ENCODE measurements at places on chromosomes 12 and 14.

- DNase-seq = no peak
Measured at GRCh38 chr12:54416687-54417603, 2.1 kb downstream of the ITGA5 start.

GRCh38 chr14:34548472-34548981 is 9.0 kb upstream of the EAPP start:
- DNase-seq = no peak

DNA sequence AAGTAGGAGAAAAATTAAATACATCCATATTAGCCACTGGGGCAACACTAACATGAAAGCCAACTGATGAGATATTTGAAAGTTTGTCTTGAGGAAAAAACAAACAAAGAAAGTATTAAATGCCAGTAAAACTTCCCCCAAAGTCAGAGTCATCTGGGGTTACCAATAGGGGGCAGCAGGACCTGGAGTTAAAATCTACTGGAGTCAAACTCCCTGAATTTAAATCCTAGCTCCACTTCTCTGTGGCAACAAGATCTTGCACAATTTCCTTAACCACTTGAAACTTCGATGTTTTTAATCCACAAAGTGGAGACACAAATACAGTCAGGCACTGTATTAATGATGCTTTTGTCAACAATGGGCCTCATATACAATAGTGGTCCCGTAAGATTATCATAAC is 14.4 kb downstream of the PLEKHG7 start:
- no peak for DNase-seq

DNA sequence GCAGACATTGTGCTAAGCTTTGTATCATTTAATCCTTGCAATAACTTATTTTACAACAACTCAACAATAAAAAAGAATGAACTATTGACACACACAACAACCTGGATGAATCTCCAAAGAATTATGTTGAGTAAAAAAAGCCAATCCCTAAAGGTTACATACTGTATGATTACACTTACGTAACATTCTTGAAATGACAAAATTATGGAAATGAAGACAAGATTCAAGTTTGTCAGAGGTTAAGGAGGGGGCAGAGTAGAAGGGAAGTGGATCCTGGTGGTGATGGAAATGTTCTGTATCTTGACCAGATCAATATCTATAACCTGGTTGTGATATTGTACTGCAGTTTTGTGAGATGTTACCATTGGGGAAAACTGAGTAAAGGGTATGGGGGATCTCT is 63.2 kb upstream of the LMNTD1 start:
- DNase-seq = no peak

GRCh38 chr12:46364777-46365580 is 7.6 kb downstream of the SLC38A2 start:
- no peak for DNase-seq

GRCh38 chr14:60859525-60859924 is 121.4 kb downstream of the TRMT5 start:
- no peak for DNase-seq

DNA sequence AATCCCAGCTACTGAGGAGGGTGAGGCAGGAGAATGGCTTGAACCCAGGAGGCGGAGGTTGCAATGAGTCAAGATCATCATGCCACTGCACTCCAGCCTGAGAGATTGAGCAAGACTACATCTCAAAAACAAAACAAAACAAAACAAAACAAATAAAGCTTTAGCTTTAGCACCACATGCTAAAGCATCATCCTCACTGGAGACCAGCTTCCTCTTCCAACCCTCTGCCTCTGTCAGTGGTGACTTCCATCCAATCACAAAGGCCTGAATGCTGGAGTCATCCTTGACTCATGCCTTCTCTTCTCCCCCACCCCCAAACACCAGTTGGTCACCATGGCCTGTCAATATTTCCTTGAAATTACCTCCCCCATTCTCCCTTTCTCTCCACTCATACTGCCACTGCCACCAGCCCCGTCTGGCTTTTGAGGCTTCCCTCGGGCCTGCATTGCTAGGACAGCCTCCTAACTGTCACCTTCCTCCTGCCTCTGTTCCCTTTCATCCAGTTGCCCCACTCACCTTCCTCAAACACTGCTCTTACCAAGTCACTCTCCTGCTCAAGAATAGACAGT is 1.4 kb downstream of the ZNF385A start:
- no peak for DNase-seq

GRCh38 chr12:109951751-109952150 is 44.4 kb downstream of the GIT2 start:
- DNase-seq = no peak

- DNase-seq = no peak
Measured at GRCh38 chr14:98927986-98928385, 344.0 kb downstream of the BCL11B start.

DNA sequence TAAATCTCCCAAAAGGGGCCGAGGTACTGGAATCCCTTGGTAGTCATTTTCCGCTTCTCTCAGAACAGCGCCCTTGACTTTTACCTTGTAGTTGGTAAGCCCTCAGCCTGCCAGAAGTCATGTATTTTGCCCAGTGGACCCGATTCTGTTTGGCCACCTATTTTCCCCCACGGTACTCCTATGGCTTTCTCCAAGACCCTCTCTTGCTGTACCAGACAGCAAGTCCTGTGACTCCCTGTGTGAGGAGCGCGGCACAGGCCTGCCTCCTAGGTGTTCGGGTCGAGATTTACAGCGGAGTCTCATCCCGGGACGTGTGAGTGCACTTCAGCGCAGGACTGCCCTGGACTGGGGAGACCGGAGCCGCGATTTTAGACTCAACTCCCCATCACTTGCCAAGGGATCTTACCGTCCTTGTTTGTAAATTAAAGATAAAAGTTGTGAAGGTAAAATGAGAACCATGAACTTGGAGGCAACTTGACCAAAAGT is 1.1 kb upstream of the MBD6 start:
- no peak for DNase-seq

- DNase-seq = no peak
Measured at GRCh38 chr12:119803381-119803791, 73.7 kb downstream of the CIT start.

GRCh38 chr14:50489851-50490250 is 42.5 kb downstream of the MAP4K5 start:
- no peak for DNase-seq

- no peak for DNase-seq
Measured at GRCh38 chr12:4434706-4435425, 10.7 kb downstream of the FGF6 start.

DNA sequence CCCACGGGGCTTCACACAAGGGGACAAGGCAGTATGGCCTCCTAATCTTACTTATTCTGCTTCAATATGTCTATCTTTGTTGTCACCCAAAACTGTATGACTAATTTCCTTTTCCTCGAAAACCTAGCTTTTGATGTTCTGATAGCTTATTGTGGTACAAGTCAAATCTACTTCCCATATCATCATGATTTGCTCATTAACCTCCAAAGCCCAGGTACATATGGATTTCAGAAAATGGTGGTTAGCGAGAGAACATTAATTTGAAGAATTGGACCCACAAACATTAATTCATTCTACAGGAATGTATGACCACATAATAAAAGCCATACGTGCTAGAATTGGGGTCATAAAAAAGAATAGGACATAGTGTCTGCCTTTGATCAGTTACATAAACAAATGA is 412.5 kb downstream of the CCDC91 start:
- DNase-seq = no peak

- no peak for DNase-seq
Measured at GRCh38 chr14:53180272-53181221, 27.4 kb upstream of the DDHD1 start.

DNA sequence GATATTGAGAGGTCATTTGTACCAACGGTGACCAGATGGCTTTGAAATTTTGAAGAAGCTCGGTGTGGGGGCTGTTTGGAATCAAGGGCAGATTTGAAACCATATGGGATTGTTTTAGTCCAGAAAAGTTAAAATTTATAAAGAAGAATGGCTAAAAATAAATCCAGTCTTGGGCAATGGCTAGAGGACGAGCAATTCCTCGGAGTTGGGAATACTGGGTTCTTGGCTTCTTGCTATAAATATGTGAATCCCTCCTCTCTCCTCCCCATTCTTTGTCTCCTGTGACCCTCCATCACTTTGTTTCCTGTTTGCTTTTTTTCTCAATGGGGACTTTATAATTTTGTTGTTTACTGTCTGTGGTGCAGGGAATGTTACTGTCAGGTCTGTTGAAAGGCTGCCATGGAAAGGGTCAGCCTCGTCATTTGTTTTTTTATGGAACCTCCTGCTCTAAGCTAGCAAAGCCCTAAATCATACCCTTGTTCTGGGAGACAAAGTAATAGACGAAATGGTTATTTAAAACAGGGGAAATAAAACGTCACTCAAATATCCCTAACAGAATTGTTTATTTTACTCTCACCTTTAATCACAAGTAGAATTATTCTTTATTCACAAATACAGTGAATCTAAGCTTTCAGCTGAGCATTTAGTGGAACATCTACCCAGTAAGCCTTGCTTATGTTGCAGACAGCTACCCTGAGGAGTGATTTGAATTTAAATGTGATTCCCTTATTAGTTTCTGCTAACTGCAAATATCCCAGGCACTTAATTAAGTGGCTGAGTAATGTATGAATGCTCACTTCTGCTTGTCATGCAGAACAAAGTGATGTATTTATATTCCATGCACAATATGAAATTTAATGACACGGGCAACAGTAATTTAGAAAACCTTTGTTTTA is 273.1 kb upstream of the NOVA1 start:
- DNase-seq = no peak

GRCh38 chr14:105861985-105862465 is 335.6 kb downstream of the TMEM121 start:
- no peak for DNase-seq

DNA sequence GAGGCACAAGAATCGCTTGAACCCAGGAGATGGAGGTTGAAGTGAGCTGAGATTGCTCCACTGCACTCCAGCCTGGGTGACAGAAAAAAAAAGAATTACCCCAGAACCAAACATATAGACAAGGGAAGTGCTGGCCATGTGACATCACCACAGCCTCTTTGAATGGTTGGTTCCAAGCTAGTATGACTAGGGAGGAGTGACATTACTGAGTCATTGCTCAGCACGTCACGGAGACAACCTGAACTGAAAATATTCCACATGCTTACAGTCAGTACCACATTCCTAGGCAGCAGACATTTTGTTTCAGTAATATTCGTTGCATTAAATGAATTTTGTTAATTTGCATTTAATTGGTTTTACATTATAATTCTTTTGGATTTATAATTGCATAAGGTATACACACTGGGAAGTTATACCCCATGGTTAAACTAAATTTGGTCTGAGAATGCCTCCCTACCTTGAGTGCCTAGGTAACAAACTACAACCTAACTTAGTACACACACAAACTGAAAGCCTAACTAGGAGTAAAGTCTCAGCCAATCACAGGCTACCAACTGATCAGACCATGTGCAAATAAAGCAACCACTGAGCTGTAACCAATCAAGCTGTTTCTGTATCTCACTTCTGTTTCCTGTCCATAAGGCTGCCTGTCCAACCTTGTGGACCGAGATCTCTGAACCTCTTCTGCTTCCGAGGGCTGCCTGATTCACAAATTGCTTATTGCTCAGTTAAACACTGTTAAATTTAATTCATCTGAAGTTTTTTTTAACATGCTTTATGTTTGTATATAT is 164.4 kb downstream of the CAND1 start:
- no peak for DNase-seq

DNA sequence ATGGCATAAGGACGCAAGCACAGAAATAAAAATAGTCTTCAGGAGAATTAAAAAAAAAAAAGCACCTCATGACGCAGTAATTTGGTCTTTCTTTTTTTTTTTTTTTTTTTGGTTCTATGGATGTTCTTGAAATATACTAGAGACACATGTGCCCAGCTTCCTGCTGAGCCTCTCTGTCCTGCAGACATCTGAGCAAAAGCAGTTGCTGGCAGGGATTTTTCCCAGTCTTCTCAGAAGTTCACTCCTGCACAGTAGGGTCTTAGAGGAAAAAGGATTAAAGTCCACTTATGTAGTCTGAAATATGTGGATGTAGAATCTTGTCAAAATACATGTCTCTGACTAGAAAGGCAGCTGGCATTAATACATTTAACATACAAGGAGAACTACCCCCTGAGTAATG is 1888.1 kb upstream of the SEL1L start:
- DNase-seq = no peak

GRCh38 chr14:33617154-33617553 is 333.7 kb downstream of the EGLN3 start:
- no peak for DNase-seq

DNA sequence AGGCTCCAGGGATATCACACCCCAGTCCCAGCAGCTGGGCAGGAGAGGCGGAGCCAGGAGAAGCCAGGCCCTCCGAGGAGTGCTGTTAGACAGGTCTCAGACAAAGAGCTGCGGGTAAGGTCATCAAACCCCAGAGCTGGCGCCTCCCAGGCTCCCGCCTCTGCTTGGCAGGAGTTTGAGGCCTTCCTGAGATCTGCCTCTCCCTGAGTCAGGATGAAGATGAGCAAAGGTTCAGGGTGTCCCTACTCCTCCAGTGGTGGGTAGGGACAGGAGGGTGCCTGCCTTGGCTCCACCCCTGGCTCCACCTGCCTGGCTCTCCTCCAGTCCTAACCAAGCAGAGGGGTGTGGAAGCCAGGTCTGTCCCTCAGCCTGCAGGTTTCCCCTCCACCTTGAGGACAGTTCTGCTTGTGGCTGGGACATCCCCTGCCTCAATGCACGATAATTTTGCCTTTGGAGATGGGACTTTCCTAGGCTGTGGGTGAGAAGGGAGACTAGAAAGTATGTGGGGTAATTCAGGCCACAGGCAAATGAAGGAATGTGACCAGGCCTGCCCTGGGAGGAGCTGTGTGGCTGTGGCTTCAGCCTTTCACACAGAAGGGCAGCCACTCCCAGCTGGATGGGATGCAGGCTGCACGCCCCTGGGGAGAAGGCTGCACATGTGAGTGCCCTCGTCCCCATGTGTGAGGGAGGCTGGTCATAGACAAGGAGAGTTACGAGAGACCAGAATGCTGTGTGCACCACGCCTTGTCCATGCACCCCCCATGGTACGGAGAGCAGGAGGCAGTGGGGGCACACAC is 2.2 kb downstream of the PLEKHG6 start:
- DNase-seq = no peak

- DNase-seq = no peak
Measured at GRCh38 chr12:109988903-109989302, 7.3 kb downstream of the GIT2 start.

DNA sequence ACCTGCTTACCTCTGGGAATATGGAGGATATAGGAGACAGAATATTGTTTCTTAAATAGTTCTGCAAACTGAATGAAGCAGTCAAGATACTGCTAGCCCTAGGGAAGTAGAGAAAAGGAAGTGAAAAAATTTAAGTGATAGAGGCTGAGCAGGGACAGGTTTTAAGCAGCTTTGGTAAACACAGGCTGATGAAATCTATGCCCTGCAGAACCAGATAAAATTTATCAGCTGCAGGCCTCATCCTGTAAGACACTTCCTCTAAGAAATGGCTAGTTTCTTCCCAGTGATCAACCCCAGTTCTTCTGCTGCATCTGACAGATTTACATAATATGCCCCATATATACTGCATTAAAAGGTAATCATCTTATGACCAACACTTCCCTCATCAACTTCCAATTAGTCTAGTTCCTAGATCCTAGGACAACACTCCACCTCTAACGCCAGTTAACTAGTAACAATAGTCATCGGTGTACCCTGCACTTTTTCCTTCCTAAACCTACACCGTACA is 1.3 kb upstream of the ESYT1 start:
- no peak for DNase-seq

GRCh38 chr12:77249892-77250291 is 184.5 kb upstream of the E2F7 start:
- DNase-seq = no peak

- no peak for DNase-seq
Measured at GRCh38 chr12:1382826-1383225, 211.6 kb downstream of the FBXL14 start.
